ENCODE measurements at places on chromosomes 2 and 18.

GRCh38 chr2:8545695-8546611, 135.9 kb upstream of the ID2 start:
- H3K36me3 ChIP-seq: no peaks in the 10 kb centered on the region
- H3K4me1 ChIP-seq: peaks cover 11% of the 10 kb centered on the region
- no peak overlapping the region for H3K4me3 ChIP-seq
- no peak overlapping the region for H3K27ac ChIP-seq
- no peaks in the 10 kb centered on the region for H3K27me3 ChIP-seq
- DNase-seq: no peak

- H3K27me3 ChIP-seq: no peaks in the 10 kb centered on the region
- no peaks in the 10 kb centered on the region for H3K36me3 ChIP-seq
Observed at GRCh38 chr2:66517772-66518171, 82.8 kb downstream of the MEIS1 start.

DNA sequence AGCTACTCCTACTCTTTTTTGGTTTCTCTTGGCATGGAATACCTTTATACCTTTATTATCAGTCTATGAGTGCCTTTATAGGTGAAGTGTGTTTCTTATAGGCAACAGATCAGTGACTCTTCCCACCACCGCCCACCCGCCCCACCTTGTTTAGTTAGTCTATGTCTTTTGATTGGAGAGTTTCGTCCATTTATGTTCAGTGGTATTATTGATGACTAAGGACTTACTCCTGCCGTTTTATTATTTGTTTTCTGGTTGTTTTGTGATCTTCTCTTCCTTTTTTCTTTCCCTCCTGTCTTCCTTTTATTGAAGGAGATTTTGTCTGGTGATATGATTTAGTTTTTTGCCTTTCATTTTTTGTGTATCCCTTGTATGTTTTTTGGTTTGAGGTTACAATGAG, 179.5 kb downstream of the GULP1 start:
- no peak overlapping the region for H3K4me3 ChIP-seq
- H3K27ac ChIP-seq: no peak overlapping the region
- no peaks in the 10 kb centered on the region for H3K27me3 ChIP-seq
- no peaks in the 10 kb centered on the region for H3K4me1 ChIP-seq

GRCh38 chr2:240069829-240070228, 16.5 kb upstream of the OR6B3 start:
- H3K4me1 ChIP-seq: no peaks in the 10 kb centered on the region
- no peaks in the 10 kb centered on the region for H3K27me3 ChIP-seq
- no peak for DNase-seq
- no peaks in the 10 kb centered on the region for H3K36me3 ChIP-seq

Measured in hepatocyte (in vitro differentiated cells).